ENCODE measurements at places on chromosomes 7 and 10.

DNA sequence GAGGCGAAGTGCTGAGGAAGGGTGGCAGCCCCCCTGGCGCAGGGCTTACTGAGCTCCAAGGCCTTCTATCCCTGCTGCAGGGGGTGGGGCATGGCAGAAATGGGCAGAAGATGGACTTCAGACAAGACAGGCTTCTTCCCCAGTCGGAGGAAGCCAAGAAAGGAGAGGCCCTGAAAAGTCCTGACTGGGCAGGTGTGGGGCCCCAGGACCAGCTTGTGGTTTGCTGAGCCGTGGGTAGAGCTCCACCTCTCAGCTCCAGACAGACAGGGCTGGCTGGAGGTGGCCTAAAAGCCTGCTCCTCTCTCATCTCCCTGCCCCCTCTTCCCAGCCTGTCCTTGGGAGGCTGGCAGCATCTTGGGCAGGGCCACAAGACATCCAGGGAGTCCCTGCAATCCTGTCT, 67.7 kb downstream of the C10orf105 start:
- DNase-seq: no peak

GRCh38 chr10:97886286-97886685, 36.6 kb downstream of the GOLGA7B start:
- DNase-seq: no peak

GRCh38 chr7:23334482-23335056, 35.4 kb downstream of the MALSU1 start:
- no peak for DNase-seq

DNA sequence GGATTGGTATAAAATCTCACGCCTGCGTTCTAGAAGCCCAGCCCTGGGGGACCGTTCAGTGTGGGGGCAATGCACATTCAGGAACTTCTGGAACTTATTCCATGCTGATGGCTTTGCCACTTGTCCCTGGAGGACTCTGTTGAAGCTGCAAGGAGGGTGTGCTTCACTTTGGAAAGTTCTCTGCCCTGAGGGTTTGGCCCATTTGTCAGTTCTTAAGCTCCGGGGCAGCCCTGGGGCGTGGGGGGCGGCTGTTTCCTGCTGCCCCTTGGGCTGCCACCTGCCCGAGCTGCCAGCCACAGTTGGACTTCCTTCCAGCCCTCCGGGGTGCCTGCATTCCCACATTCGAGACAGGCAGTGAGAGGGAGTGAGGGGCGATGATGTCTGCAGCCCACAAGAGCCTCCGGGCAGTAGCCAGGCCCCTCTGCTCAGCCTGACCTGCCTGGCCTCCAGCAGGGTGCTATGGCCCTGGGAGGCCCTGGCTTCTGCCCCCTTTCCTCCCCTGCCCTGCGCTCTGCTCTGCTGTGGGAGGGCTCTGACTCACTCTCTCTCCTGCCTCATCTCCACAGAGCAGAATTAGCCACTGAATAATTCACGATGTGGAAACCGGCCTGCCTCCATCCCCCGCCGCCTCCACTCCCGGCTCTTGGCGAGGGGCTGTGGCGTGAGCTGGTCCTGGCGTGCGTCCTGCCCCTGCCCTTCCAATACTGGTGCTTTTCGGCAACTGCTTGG, 1.9 kb downstream of the TTYH3 start:
- peak; percentile 43 for DNase-seq

DNA sequence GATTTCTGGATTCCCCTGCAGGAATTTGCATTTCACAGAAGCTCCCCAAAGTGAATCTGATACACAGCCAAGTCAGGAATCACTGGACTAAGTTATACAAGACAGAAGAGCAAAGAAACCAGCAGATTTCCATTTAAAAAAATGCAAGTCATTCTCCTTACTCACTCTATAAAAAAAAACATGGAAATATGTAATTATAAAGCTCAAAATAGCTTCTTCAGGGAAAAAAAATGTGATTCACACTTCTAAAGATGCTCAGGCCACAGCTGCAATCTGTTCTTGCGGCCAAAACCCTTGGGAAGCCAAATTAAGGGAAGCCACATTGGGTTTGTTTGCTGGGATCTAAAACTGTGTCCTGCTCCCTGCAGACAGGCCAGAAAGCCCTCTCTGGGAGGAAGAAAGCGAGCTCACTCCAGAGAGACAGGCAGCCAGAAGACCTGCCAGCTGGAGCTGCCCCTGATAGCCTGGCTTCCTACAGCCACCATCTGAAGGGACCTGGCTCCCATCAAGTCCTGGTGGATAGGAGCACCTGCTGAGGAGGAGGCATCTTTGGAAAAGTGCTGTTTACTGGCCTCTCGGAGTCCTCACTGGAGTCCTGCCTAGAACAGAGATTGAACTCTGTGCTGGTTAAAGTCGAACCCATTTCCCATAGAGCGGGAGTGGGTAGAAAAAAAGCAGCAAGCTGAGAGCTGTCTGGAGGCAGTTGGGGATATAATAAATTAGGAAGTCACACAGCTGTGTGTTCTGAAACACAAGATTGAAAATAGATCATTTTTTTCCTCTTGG, 359.2 kb upstream of the AOAH start:
- DNase-seq: no peak

GRCh38 chr7:69677881-69678493, 79.7 kb downstream of the AUTS2 start:
- DNase-seq: no peak

DNA sequence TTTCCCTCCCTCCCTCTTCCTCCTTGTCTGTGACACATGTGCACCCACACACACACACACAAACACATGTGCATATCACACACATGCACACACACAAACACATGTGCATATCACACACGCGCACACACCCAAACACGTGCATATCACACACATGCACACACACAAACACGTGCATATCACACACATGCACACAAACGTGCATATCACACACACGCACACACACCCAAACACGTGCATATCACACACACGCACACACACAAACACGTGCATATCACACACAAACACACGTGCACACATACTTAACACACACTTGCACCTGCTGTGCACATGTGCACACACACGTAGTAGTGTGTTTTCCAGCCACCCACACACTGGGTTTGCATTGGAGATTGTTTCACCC, 29.4 kb upstream of the KNDC1 start:
- no peak for DNase-seq

GRCh38 chr10:62895063-62895462, 78.9 kb upstream of the EGR2 start:
- DNase-seq: no peak

DNA sequence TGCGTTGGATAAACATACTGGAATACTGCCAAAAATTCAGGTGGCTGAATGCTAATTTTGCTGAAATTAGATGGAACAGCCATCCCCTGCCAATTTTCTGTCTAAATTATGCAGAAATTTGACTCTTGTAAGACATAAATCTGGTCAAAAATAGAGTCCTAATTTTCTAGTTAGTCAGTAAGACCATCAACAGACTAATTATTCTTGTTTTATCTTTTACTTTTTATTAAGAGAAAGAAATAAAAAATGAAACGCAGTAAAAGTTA, 110.3 kb upstream of the GATA3 start:
- no peak for DNase-seq

DNA sequence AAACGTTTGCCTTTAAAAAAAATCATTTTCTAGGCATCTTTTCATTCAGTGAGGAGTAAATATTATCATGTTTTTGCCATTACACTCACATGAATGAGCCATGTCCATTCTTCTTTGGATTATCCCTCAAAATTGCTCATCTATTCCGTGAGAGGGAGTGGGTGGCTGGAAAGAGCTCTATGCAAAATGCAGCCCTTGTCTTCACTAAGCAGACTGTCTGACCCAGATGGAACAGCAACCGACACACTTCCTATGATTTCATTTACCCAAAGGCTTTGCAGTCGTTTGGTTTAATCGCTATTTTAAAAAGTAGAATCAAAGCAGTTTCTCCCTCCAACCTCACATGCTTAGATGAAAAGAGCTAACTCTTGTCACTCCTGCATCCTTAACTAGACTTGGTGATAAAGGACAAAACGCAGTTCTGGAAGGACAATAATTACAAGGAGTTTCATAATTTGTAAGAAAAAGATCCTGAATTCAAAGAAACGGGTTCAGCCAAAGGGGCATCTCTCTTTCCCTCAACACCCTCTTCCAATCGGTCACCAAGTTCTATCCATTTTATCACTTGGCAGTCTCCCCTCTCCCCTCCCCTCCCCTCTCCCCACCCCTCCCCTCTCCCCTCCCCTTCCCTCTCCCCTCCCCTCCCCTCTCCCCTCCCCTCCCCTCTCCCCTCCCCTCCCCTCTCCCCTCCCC, 198.1 kb upstream of the STK17A start:
- no peak for DNase-seq

DNA sequence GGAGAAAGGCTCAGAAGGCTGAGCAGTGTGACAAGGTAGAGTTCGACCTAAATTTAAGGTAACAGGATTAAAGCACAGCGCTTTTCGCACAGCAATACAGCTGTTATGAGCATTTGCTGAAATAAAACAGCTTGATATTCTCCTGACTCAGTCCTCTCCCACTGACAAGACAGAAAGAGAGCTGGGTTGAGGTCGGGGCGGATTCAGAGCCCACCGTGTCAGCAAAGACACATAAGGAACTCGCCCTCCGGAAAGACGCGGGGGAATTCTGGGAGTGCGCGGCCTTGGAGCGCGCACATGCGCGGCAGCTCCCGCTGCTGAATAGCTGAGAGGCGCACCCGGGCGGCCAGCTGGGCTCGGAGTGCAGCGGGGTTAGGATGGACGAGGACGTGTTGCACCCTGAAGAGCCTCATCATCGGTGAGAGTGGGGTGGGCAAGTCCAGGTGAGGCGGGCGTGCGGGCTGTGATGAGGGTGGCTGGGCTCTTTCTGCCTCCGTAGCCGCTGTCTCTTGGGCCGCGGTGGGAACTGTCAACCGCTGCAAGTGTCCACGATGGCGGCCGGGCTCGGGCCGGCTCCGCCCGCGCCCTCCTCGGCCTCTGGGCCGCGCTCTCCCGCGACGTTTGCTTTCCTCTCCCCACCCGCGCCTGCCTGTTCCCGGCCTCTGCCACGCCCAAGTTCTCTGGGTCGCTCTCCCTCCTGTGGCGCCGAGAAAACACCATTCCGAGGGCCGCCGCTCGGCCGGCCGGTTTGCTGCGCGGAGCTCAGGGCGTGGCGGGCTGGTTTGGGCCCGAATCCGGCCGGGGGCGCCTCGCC, 120.6 kb downstream of the LYZL1 start:
- peak; percentile 14 for DNase-seq

GRCh38 chr10:88227342-88228018, 355.6 kb downstream of the RNLS start:
- DNase-seq: no peak

DNA sequence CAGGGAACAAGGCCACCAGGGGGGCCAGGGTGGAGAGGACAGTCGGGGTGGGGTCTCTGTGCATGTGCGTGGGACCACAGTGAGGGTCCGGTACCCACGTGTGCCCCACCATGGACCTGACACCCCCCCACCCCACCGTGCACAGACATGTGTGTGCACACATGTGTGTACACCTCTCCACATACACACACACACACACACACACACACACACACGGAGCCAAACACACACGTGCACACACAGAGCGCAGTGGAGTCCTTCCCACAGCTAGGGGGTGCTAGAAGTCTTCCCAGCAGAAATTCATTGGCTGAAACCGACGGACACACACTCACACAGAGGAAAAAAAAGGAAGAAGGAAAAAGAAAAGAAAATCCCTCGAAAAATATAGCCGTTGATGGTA, 42.8 kb upstream of the GNA12 start:
- peak; percentile 27 for DNase-seq

DNA sequence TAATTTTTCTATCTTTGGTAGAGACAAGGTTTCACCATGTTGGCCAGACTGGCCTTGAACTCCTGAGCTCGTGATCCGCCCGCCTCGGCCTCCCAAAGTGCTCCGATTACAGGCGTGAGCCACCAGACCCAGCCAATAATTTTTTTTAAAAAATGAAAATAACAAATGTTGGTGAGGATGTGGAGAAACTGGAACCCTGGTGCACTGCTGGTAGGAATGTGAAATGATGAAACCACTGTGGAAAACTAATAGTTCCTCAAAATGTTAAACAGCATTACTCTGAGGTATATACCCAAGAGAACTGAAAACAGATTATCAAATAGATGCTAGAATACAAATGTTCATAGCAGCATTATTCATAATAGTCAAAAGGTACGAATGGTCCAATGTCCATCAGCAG, 23.0 kb upstream of the YWHAG start:
- no peak for DNase-seq
